Subcutaneous adipose tissue (tissue), 4 donors: ENCODE measurements at places on chromosomes 7 and 10. TPM values are rescaled to one million over a fixed set of nuclear protein-coding genes. Genes with fewer than 3 reads are reported as not detected.

Gene ASB15
- not detected for total RNA-seq

Gene OR13A1
- not detected for total RNA-seq

Gene GIMAP6
- 41.8 TPM for total RNA-seq

Gene KNDC1
- total RNA-seq, result not detected

Gene OPALIN
- not detected for total RNA-seq
